ENCODE measurements at places on chromosomes 3 and 15. TPM values are rescaled to one million over a fixed set of nuclear protein-coding genes. Genes with fewer than 3 reads are reported as not detected.

The NR2F2 gene
- total RNA-seq: not detected

The FRMD5 gene
- total RNA-seq: 0.44 TPM

The BFSP2 gene
- not detected for total RNA-seq

The NEK11 gene
- 2.4 TPM for total RNA-seq

The PRSS50 gene
- total RNA-seq: not detected

The PARP9 gene
- 13.2 TPM for total RNA-seq

DNA sequence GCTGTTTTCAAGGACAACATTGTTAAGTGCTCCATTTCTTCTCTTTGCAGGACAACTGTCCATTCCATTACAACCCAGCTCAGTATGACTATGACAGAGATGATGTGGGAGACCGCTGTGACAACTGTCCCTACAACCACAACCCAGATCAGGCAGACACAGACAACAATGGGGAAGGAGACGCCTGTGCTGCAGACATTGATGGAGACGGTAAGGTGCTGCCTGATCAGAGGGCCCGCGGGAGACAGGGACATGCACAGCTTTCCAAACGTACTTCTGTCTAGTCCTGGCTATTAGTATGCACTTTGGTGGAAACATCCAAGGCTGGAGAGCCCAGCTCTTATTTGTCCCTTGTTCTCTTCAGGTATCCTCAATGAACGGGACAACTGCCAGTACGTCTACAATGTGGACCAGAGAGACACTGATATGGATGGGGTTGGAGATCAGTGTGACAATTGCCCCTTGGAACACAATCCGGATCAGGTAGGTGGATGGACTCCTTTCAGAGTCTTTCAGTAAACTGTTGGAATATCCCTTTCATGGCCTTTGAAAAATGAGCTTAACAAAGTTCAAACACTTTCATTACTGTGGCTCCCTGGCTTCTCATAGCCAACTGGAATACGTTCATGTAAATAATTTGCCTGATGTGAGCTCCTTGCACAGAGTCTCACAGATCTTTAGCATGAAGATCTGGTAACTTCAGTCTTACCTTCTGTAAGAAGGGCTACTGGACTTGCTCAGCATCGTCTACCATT is 10.4 kb downstream of the THBS1 start:
- no peak overlapping the region for H3K27ac ChIP-seq
- H3K4me3 ChIP-seq: no peak overlapping the region
- no peak for DNase-seq
- H3K36me3 ChIP-seq: no peaks in the 10 kb centered on the region
- H3K27me3 ChIP-seq: no peaks in the 10 kb centered on the region

GRCh38 chr3:194139814-194140391 is 4.0 kb downstream of the HES1 start:
- no peaks in the 10 kb centered on the region for H3K36me3 ChIP-seq
- H3K4me3 ChIP-seq: no peak overlapping the region
- peaks cover 13% of the 10 kb centered on the region for H3K27me3 ChIP-seq

- H3K27me3 ChIP-seq: no peaks in the 10 kb centered on the region
- peak overlapping the region; percentile 43 for H3K27ac ChIP-seq
- DNase-seq: no peak
- H3K4me3 ChIP-seq: no peak overlapping the region
- no peaks in the 10 kb centered on the region for H3K4me1 ChIP-seq
- H3K36me3 ChIP-seq: no peaks in the 10 kb centered on the region
Observed at GRCh38 chr15:67405208-67406191, 115.4 kb upstream of the C15orf61 start.

DNA sequence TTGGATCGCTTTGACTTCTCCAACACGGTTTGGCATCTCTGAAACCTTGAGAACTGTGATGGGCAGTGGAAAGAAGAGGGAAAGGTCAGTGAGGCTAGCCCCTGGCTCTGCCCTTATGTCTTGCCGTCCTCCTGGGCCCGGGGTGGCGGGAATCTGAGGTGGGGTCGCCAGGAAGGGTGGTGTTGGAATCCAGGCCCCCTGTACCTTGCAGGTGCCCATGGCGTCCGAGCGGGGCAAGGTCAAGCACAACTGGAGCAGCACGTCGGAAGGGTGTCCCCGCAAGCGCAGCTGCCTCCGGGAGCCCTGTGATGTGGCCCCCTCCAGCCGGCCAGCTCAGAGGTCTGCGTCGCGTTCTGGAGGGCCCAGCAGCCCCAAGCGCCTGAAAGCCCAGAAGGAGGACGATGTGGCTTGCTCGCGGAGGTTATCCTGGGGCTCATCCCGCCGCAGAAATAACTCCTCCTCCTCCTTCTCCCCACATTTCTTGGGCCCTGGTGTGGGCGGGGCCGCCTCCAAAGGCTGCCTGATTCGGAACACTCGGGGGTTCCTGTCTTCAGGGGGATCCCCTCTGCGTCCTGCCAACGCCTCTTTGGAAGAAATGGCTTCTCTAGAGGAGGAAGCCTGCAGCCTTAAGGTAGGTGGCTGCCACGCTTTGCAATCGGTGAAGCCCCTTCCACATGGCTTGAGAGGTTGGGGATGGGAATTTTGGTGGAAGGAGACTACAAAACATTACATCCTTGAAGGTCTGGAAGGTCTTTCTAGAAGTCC is 907 bp downstream of the TATDN2 start:
- H3K27me3 ChIP-seq: no peaks in the 10 kb centered on the region
- H3K27ac ChIP-seq: peak overlapping the region; percentile 83
- peaks cover 12% of the 10 kb centered on the region for H3K36me3 ChIP-seq
- peak overlapping the region; percentile 89 for H3K4me3 ChIP-seq

GRCh38 chr3:190746986-190747385 is 115.5 kb downstream of the GMNC start:
- no peak overlapping the region for H3K27ac ChIP-seq
- DNase-seq: no peak
- H3K4me3 ChIP-seq: no peak overlapping the region
- no peaks in the 10 kb centered on the region for H3K4me1 ChIP-seq
- no peaks in the 10 kb centered on the region for H3K27me3 ChIP-seq

DNA sequence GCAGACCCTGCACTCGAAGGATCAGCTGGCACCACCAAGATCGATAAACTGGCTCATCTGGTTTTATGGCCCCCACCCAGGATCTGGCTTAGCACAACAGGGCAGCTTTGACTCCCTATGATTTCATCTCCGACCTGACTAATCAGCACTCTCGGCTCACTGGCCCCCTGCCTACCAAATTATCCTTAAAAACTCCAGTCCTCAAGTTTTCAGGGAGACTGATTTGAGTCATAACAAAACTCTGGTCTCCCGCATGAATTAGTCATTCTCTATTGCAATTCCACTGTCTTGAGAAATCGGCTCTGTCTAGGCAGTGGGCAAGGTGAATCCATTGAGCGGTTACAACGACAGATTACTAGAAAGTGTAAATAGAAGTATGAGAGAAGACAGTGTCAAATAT is 521.9 kb upstream of the RGMA start:
- H3K27me3 ChIP-seq: no peaks in the 10 kb centered on the region
- DNase-seq: no peak
- no peaks in the 10 kb centered on the region for H3K4me1 ChIP-seq
- H3K36me3 ChIP-seq: no peaks in the 10 kb centered on the region
- no peak overlapping the region for H3K27ac ChIP-seq

DNA sequence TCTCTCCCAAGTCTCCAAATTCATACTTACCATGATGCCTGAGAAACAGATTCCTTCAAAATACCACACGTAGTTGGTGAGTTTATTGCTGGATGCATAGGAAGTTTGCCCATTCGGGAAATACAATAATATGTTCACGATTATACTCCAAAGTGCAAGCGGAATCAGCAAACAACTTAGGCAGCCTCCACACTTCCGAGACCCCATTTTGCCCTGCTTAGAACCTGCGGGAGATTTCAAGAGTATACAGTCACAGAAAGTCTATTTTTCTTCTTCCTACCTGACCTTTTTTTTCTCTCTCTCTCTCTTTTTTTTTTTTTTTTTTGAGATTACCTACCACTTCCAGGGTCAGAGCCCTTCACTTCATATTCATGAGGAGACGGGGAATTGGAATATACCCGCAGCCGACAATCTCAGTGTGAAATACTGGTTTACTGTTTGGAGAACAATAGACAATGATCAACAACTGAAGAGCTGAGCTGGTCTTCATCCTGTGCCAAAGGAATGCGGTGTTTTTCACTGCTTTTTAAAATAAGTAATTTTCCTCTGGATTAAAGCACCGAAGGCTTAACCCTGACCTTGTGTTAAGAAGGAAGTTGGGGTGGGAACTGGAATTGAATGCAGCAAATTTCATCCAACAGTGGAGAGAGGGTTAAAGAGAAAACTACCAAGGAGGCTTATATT is at the start of gene TM4SF18:
Gene TM4SF18 (minus strand): TSS at position 461 of the 684 bp plus-strand sequence. CDS start 254 bp downstream, at position 207.
- no peak within 1 kb of the TSS for H3K27ac ChIP-seq
- no peaks in the 10 kb centered on the region for H3K27me3 ChIP-seq
- H3K4me3 ChIP-seq: no peak within 1 kb of the TSS
- DNase-seq: no peak
- H3K36me3 ChIP-seq: no peaks in the 10 kb centered on the region

DNA sequence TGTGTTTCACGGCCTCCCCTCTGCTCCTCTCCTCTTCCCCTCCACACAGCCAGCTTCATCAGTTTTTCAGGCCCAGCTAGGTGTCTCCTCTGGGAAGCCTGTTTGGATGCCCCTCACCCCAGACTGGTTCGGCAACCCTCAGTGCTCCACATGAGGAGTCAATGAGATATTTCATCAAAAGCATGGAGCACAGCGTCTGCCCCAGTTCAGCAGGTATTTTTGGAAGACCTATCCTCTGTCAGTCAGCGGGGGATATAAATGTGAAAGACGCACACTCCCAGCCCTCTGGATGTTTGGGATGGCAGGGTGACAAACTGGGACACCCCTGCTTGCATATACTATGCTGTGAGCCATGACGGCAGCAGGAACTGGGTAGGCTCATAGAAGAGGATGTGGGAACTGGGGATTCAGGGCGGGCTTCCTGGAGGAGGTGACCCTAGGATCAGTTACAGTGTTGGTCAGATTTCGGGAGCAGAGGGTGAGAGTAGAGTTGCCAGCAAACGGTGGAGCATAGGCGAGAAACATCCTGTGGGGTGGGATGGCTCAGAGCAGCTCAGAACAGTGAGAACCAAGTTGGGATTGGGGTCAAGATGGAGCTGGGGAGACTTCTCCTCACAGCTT is 42.9 kb downstream of the PXYLP1 start:
- no peak for DNase-seq
- H3K27me3 ChIP-seq: no peaks in the 10 kb centered on the region
- H3K36me3 ChIP-seq: no peaks in the 10 kb centered on the region
- no peak overlapping the region for H3K27ac ChIP-seq

DNA sequence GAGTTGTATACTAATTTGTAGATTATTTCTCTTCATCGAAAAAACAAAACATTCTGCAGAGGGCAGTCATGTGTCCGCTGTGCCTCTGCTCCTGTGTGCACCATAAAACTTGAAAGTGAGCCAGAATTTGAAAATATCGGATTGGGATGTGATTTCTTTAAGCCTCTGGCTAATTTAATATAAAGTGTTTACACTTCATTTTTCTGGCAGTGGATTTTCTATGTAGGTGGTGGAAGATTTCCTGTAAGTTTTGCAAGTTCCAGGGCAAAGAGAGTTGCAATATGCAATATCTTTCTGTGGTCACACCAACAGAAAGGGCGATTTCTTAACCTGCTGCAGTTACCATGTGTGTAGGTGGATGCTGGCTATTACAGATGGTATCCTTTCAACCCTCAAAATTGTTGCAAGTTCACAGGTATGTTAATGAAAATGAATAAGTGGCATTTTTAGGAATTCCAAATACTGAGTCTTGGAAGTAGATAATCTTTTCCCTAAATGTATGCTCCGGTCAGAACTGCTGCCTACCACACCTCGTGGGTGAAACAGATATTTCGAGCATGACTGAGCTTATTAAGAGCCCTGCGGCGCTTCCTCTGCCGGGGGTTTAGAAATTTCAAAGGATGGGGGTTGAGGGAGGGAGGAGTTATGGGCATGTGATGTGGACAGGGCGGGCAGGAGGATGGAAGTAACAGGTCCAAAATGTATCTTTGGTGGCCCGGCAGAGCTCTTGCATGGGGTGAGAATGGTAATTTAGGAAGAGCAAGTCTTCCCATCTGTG is 134.0 kb downstream of the PGPEP1L start:
- no peak overlapping the region for H3K4me3 ChIP-seq
- H3K27me3 ChIP-seq: no peaks in the 10 kb centered on the region
- peaks cover 14% of the 10 kb centered on the region for H3K4me1 ChIP-seq
- DNase-seq: no peak
- H3K27ac ChIP-seq: no peak overlapping the region

DNA sequence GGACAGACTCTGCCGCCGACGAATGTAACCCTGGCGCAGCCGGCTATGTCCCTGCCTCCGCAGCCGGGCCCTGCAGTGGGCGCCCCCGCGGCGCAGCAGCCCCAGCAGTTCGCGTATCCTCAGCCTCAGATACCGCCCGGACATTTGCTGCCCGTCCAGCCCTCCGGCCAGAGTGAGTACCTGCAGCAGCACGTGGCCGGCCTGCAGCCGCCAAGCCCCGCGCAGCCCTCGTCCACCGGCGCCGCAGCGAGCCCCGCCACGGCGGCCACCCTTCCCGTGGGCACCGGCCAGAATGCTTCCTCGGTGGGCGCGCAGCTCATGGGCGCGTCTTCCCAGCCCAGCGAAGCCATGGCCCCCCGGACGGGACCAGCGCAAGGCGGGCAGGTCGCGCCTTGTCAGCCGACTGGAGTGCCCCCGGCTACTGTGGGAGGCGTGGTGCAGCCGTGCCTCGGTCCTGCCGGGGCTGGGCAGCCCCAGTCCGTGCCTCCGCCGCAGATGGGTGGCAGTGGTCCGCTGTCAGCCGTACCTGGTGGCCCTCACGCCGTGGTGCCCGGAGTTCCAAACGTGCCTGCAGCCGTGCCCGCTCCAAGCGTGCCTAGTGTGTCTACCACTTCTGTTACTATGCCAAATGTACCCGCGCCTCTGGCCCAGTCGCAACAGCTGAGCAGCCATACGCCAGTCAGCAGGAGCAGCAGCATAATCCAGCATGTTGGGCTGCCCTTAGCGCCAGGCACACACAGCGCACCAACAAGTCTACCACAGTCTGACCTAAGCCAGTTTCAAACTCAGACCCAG is 2.4 kb downstream of the TSC22D2 start:
- DNase-seq: peak; percentile 29
- no peaks in the 10 kb centered on the region for H3K27me3 ChIP-seq
- peak overlapping the region; percentile 91 for H3K27ac ChIP-seq
- H3K36me3 ChIP-seq: no peaks in the 10 kb centered on the region

DNA sequence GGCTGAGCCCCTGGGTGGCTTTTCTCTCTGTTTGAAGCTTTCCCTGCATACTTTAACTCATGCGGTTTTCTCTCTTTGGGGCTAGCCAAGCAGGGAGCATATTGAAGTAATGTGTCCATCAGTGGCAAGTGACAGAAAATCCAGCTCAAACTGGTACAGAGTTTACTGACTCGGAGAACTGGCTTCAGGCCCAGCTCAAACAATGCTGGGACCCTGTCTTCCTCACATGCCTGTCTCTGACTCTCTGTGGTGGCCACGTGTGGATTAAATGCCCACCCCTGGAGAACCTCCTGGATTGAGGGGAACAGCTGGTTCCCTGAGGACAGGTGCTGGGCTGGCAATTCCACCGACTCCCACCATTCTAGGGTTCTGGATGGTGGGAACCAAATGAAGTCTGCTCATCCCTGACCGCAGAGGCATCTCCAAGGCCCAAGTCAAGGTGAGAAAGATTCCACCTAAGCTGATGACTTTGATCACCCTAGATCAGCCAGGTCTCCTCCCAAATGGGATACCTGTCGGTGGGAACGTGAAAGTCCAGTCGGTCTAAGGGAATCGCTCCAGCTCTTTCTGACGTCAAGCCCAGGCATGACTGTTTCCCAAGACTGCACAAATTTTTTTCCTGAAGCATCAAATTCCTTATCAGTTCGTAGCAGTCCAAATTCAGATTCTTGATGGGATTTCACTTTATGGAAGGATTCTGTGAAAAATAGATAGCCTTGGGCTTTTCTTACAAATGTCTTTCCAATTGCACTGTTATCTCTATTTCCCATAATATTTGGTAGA is 16.3 kb upstream of the HDAC11 start:
- no peaks in the 10 kb centered on the region for H3K4me1 ChIP-seq
- H3K36me3 ChIP-seq: no peaks in the 10 kb centered on the region
- no peaks in the 10 kb centered on the region for H3K27me3 ChIP-seq
- no peak overlapping the region for H3K27ac ChIP-seq
- no peak overlapping the region for H3K4me3 ChIP-seq

Data from CD8-positive, alpha-beta memory T cell (primary cell).